Islet precursor cell (in vitro differentiated cells): ENCODE measurements at places on chromosomes 12 and 14.

- peak; percentile 83 for DNase-seq
Measured at GRCh38 chr14:33475623-33476022, 475.3 kb downstream of the EGLN3 start.

- peak; percentile 23 for DNase-seq
Measured at GRCh38 chr12:2643576-2644135, 151.1 kb upstream of the FKBP4 start.

DNA sequence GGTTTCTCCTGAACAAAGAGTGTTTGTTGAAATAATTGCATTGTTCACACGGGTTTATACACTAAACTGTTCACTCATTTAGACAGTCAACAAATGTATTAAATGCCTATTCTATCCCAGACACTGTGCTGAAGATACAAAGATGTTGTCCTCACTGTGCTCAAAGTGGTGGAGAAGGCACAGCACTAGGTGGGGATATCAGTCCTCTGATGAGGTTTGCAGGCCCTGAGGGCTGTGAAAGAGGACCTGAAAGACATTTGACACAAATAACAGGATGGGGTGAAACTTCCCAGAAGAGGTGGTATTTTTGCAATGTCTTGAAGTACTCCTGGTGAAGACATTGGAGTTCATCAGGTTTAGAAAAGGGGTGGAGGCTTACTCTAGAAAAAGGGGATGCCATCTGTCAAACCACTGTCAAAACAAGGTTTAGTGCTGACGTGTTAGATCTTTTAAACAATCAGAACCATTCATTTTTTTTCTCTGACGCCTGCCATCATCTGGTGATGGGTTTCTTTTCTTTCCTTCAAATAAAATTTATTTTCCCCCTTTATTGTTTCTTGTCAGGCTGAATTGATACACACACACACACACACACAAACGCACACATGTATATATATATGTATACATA is 69.5 kb downstream of the ACSS3 start:
- DNase-seq = no peak

- peak; percentile 55 for DNase-seq
Measured at GRCh38 chr14:32073537-32074189, 3.4 kb upstream of the ARHGAP5 start.

DNA sequence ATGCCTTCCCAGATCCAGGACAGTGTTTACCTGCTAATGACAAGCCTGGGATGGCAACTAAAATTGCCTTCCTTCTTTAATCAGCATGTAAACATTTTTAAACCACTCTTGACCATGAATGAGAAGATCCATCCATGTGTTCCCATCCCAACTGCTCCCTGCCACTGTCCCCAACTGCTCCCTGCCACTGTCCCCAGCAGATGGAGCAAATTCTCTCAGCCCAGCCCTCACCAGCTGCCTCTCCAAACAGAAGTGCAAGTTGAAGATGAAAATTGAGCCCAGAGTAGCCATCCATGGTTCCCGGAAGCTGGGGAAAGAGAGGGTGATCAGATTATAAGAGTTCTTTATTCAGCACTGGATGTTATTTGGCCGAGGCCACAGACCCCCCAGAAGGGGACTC is 133.1 kb downstream of the SLC15A4 start:
- DNase-seq = no peak

DNA sequence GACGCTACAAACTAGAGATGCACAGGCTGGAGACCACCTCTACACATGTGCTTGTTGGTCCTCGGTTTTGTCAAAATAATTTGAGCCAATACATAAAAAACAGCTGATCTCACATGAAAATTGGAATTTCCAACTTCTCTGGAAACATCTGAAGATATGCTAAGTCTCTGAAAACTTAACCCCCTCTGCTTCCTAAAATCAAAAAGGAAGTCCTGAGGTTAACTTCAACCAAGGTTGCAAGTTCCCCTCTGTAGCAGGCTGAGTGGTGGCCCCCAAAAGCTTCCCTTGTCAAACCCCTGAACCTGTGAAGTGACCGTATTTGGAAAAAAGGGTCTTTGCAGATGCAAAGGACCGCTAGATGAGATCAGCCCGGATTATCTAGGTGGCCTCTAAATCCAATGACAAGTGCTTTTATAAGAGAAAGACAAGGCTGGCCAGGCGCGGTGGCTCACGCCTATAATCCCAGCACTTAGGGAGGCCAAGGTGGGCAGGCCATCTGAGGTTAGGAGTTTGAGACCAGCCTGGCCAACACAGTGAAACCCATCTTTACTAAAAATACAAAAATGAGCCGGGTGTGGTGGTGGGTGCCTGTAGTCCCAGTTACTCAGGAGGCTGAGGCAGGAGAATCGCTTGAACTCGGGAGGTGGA is 32.0 kb upstream of the VPS37B start:
- DNase-seq = no peak

- no peak for DNase-seq
Measured at GRCh38 chr12:49068879-49069506, 786 bp downstream of the RHEBL1 start.

GRCh38 chr14:60093606-60094005 is 1.9 kb downstream of the PCNX4 start:
- no peak for DNase-seq

DNA sequence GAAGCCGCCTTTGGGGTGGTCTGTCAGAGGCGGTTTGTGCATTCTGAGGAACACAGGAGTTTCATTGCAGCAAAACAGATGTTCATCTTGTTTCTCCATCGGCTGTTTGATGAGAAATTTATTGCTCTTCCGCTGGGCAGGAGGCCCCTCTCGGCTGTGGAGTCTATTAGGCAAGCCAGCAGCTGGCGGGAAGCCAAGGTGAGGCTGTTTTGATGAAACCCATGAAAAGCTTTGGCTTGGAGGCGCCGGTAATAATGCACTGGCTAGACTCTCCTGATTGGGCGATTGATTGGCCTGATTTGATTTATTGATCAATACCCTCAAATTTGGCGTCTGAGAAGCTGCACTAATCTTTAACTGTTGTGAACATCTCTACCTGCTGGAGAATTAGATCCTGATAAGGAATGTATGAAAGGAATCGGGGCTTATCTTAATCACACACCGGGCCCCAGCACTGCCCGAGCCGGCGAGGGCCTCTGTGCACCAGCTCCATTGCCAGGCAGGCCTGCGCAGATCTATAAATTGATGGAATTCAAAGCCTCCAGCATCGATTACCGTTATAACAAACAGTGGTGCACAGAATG is 187.7 kb downstream of the PHETA1 start:
- no peak for DNase-seq
